ENCODE measurements at places on chromosomes 6 and 20. TPM values are rescaled to one million over a fixed set of nuclear protein-coding genes. Genes with fewer than 3 reads are reported as not detected.

- no peak for DNase-seq
- no peak overlapping the region for H3K4me3 ChIP-seq
- H3K36me3 ChIP-seq, result no peaks in the 10 kb centered on the region
- no peak overlapping the region for H3K27ac ChIP-seq
Measured at GRCh38 chr6:77930382-77930781, 277.5 kb downstream of the MEI4 start.

GRCh38 chr20:63163171-63163570 lies 52.8 kb downstream of the YTHDF1 start:
- no peaks in the 10 kb centered on the region for H3K36me3 ChIP-seq
- peaks cover 2% of the 10 kb centered on the region for H3K27me3 ChIP-seq
- no peak overlapping the region for H3K27ac ChIP-seq

ZBP1 gene
- total RNA-seq, result not detected

- H3K27ac ChIP-seq, result no peak overlapping the region
- no peak for DNase-seq
- H3K27me3 ChIP-seq, result no peaks in the 10 kb centered on the region
- no peaks in the 10 kb centered on the region for H3K36me3 ChIP-seq
- H3K4me1 ChIP-seq, result no peaks in the 10 kb centered on the region
- H3K4me3 ChIP-seq, result no peak overlapping the region
Measured at GRCh38 chr6:29850011-29850553, 22.5 kb downstream of the HLA-G start.

DNA sequence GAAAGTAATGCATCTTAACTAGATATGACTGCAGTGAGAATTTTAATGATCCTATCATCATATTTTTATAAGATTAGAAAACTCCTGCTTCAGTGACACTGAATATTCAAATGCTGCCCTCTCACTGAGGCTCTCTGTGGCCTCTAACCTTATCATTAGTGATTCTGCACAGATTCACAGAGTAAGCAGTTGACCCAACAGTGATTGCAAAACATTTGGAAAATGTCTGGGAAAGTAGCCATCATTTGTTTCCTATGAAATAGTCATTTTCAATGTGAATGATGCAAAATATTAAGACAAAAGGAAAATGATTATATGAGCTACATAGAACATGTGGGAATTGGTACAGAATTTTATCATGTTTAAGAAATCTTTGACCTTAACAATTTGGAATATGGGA lies 210.3 kb downstream of the TBX18 start:
- no peaks in the 10 kb centered on the region for H3K27me3 ChIP-seq
- no peak for DNase-seq
- H3K36me3 ChIP-seq, result no peaks in the 10 kb centered on the region

- no peaks in the 10 kb centered on the region for H3K36me3 ChIP-seq
- no peak for DNase-seq
- H3K27me3 ChIP-seq, result no peaks in the 10 kb centered on the region
- H3K4me3 ChIP-seq, result no peak overlapping the region
- no peaks in the 10 kb centered on the region for H3K4me1 ChIP-seq
- no peak overlapping the region for H3K27ac ChIP-seq
Measured at GRCh38 chr6:163711615-163712565, 297.4 kb downstream of the QKI start.

GRCh38 chr6:37100745-37101144 lies 69.2 kb upstream of the PIM1 start:
- H3K27me3 ChIP-seq, result no peaks in the 10 kb centered on the region
- H3K27ac ChIP-seq, result no peak overlapping the region
- DNase-seq, result no peak

DNA sequence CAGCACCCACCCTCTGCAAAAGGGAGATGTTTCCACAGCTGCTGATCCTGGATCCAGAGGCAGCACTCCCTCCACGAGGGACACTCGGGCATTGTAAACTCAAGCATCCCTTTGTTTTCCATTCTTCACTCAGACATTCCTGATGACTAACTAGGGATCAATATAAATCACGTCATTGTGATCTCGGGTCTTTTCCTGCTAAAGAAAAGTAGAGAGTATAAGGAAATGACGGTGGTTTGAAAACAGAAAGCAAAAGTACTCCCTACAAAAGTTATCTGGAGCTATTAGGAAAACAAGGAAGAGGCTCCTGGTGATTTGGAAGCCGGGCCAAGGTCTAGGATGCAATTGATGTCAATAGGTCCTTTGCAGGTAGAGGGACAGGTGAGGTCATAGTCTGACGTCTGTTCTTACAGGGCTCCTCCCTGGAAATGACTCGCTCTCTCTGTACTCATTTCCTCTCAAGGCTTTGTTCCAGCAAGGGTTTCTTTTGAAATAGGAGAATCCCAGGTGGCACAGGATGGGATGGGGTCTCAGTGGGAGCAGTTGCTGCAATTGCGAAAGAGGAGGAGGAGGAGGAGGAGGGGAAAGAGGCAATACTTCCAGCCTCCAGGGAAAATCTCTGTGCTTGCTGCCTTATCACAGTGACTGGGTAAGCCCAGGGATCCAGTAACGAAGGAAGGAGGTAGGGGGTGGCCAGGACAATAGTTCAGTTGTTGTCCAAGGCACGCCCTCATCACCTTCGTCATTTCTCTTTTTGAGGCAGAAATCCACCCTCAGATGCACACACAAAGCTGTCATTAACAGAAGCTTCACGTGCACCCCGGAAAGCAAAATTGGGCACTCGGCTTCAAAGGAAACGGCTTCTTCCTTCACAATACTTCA lies 222.8 kb downstream of the LY86 start:
- peak overlapping the region; percentile 82 for H3K27ac ChIP-seq
- peak; percentile 71 for DNase-seq
- peaks cover 14% of the 10 kb centered on the region for H3K4me1 ChIP-seq
- no peaks in the 10 kb centered on the region for H3K36me3 ChIP-seq
- no peaks in the 10 kb centered on the region for H3K27me3 ChIP-seq
- peak overlapping the region; percentile 21 for H3K4me3 ChIP-seq

GRCh38 chr6:127147534-127147933 lies 29.1 kb downstream of the RSPO3 start:
- no peak overlapping the region for H3K27ac ChIP-seq
- no peak for DNase-seq
- H3K4me3 ChIP-seq, result no peak overlapping the region
- no peaks in the 10 kb centered on the region for H3K36me3 ChIP-seq

- no peaks in the 10 kb centered on the region for H3K36me3 ChIP-seq
- peak; percentile 87 for DNase-seq
- no peak overlapping the region for H3K4me3 ChIP-seq
- H3K27me3 ChIP-seq, result no peaks in the 10 kb centered on the region
- H3K4me1 ChIP-seq, result peaks cover 6% of the 10 kb centered on the region
- H3K27ac ChIP-seq, result no peak overlapping the region
Measured at GRCh38 chr20:51966296-51966971, 164.1 kb upstream of the SALL4 start.
